ENCODE measurements at places on chromosomes 12 and 14.

- no peak for DNase-seq
These were observed 55.6 kb upstream of the ZDHHC17 start for GRCh38 chr12:76708296-76708695.

- no peak for DNase-seq
These were observed 181.0 kb downstream of the MON2 start for GRCh38 chr12:62647586-62647985.

GRCh38 chr12:91785655-91786498 is 359.8 kb downstream of the BTG1 start:
- no peak for DNase-seq

DNA sequence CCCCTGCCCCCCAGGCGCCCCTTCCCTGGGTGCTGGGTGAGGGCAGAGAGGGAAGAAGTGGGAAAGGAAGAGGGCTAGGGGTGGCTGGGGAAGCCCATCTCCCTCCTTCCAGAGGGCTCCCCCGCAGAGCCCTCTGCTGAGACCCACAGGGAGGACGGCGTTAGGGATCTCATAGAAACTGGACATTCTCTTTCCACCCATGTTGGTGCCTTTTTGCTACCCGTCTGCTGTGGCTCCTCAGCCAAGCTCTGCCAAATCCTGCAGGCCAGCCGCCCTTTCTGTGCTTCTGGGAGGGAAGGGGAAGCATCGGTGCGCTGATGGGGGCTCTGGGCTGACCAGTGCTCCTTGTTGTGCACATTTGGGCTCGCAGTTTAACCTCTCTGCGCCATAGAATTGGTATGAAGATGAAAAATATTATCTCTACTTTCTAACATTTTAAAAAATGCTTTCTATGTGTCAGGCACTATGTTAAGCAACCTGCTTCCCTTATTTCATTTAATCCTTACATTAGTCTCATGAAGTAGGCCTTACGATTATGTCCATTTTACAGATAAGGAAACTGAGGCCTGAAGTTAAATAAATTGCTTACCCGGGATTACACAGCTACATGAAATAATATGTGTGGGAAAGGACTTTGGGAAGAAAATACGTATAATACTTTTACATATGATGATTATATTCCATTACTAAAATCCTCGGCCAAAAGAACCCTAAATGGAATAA is 981 bp downstream of the SLC48A1 start:
- no peak for DNase-seq

DNA sequence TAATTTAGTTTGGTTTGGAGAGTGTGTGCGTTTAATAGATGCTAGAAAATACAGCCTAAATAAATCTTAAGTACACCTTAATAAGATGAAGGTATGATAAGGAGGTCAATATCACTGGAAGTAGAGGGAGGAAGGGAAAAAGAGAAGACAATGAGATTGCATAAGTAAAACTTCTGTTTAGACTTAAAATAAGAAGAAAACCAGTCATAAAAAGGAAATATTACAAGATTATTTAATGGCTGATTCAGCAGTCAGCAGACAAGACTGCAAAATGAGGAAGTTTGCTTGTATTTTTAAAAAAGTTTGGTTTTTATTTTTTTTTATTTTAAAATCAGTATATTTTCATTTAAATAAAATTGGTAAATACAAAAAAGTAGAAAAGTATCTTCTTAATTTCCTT is 3.2 kb downstream of the SLC38A6 start:
- DNase-seq = no peak

DNA sequence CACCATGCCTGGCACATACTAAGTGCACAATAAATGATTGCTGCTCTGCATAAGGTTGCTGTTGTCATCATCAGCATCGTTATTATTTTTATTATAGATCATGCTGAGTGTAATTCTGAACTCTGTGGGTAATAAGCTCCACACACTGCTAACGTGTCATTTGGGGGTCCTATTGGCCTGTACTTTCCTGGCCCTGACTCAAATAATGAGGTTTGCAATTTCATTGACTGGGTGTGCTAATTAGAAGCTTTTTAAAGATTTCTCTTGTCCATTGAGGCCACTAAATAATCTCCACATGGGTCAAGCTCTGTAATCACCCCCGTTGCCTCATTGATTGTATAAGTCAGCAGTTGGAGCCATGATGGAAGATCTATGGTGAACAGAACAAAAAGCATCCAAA is 320.8 kb upstream of the TMPO start:
- no peak for DNase-seq

GRCh38 chr12:100901266-100901665 is 106.7 kb downstream of the ANO4 start:
- DNase-seq = no peak

DNA sequence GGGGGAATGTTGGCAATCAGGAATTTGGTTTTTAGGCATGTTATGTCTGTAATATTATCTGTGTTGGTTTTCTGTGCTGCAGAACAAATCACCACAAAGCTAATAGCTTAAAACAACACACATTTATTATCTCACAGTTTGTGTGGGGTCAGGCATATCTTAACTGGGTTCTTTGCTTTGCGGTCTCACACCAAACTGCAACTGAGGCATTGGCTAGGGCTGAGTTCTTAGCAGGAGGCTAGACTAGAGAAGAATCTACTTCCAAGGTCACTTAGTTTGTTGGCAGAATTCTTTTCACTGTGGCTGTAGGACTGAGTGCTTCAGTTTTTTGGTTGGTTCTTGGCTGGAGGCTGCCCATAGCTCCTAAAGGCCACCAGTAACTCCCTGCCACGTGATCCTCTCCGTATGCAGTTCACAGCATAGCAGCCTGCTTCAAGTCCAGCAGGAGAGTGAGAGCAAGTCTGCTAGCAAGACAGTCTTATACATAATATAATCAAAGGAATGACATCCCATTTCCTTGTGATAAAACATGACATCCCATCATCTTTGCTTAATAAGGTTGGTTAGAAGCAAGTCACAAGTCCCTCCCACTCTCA is 21.6 kb downstream of the ATF1 start:
- DNase-seq = no peak

DNA sequence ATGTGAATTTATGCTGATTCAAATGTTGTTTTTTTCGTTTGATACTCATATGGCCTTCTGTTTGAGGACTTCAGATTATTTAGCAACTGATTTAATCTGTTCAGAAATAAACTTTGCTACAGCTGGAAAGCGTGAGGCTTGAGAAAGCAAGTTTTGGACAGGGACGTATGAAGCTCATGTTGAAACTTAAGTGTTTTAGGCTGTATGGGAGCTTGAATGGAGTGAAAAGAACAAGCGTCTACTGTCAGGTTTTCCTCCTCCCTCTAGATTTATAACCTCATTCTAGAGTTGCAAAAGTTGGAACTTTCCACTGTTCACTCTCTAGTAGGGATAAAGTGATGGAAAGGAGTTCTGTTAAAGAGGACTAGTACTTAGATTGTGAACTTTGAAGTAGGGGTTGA is 1.0 kb downstream of the PRPF39 start:
- no peak for DNase-seq

GRCh38 chr12:104608998-104609397 is 152.2 kb downstream of the CHST11 start:
- no peak for DNase-seq

GRCh38 chr14:37081218-37081617 is 91.2 kb downstream of the SLC25A21 start:
- DNase-seq = no peak

DNA sequence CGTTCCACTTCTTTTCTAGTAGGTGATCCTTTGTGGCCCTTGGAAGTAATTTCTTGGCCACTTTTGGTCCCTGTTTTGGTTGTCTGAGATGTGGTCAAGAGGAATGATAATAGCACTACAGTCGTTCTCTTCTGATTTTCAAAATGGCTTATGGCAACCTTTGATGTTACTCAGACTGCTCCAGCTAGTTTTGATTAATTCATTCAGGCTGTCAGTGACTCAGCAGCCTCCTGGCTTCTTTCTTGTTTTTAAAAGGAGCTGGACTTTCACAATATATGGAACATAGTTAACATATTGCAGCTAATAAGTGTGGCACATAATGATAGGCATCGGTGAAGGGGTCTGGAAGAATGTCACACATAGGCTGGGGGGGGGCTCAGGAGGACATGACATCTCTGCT is 47.3 kb downstream of the WDR20 start:
- DNase-seq = no peak

DNA sequence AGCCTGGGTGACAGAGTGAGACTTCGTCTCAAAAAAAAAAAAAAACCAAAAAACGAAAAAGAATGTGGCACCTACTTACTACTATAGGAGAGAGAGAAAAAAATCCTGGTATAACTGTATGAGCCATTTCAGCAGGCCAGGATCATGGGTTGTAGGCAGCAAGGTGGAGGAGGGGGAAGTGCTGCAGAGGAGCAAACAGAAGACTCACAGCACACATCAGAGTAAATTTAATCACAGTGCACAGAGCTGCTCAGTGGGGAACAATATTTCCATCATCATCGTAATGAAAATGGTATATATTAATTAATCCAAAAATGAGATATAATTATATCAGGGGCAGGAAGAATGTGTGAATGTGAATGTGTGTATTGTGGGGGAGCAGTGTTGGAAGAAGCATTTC is 175.8 kb downstream of the SLC2A13 start:
- DNase-seq = no peak

DNA sequence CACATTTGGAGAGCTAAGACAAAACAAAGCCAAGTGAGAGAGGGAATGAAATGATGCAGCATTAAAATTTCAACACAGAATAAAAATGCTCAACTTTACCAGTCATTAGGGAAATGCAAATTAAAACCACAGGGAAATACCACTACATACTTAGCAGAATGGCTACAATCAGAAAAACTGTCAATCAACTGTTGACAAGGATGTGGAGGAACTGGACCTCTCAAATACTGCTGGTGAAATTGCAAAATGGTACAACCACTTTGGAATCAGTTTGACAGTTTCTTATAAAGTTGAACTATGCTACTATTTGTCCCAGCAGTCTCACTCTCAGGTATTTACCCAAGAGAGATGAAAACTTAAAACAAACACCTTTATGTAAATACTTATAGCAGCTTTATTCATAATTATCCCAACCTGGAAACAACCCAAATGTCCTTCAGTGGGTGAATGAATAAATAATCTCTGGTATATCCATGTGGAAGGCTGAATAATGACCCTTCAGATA is 43.8 kb upstream of the KTN1 start:
- DNase-seq = no peak

DNA sequence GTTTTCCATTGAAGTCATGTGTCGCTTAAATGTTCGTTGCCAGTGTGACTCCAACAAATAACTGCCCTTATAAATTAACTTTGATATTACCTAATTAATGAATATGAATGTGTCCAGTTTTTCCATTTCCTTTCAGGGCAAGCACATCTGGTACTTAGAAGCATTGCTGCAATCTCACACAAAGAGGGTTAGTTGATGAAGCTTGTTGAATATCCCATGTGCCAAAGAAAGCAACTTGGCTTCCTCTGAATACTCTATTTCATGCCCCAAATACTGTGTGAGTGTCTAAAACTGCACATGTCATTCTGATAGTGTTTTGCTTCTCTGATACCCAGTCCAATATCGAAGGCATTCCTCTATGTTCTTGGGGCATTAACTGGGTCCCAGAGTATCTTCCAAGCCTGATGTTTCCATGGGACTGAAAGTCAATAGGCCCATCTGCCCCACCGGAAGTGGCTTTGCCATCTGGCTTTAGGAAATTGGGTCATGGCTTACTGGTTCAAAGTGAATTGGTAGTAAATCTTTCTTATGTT is 75.8 kb upstream of the CNTN1 start:
- no peak for DNase-seq

- DNase-seq = no peak
These were observed 216.8 kb downstream of the ANO6 start for GRCh38 chr12:45432710-45433109.

GRCh38 chr12:2732290-2732689 is 62.5 kb upstream of the FKBP4 start:
- DNase-seq = no peak

DNA sequence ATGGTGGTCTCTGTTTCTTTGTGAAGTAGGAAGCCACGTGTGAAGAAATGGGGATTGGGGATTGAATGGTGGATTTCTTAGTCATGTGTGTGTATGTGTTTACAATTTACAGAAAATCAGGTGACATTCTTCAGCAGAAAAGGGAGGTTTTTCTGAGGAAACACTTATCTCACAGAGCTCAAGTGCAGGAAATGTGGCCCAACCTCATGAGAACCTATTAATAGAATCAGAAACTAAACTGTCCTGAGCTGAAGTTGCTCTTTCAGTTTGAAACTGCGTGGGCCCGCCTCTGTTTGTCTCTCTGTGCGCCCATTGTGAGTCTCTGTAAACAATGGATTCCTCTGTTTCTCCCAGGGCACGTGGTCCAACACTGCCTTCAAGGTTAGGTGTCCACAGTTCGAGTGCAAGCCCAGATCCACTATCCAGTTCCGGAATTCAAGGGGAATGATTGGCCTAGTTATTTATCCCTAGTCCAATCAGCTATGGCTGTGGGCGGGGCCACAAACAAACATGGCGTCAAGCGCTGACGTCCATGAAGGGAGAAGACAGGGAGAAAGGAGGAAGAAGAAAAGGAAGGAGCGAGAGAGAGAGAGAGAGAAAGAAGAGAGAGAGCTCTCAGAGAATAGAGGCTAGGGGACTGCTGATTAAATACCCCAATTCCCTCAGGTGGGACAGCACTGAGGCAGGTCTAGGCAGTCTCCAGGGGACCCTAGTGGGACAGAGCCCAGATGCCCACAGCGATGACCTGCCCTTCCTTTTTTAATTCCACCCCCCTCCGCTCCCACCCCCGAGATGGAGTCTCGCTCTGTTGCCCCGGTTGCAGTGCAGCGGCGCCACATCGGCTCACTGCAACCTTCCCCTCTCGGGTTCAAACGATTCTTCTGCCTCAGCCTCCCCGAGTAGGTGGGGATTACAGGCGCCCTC is 31.4 kb upstream of the C12orf76 start:
- DNase-seq = peak; percentile 55

Data from T-helper 9 cell (primary cell).